Trophoblast cell (in vitro differentiated cells and primary cell): ENCODE measurements at places on chromosomes 5 and 9.

- peak; percentile 96 for DNase-seq
These were observed 2.8 kb upstream of the WWC1 start for GRCh38 chr5:168288349-168289245.

DNA sequence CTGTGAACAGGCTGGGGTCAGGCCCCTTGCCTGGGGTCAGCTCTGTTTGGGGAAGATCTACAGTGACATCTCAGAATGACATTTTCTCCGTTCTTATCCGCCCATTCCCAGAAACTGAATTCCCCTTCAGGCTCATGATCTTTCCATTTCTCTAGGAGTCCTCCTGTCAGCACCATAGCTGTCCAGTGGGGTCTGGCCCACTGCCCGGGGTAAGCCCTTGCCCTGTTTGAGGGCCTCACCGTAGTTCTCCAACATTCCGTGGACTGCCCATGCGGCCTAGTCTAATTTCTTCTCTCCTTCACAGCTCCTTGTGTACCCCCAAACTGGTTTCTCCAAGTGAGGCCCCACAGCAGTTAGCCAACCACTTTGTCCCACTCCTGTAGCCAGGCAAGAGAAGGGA, 68.4 kb downstream of the ENTREP1 start:
- DNase-seq: no peak

GRCh38 chr9:80784647-80785046, 904.7 kb downstream of the TLE1 start:
- no peak for DNase-seq

GRCh38 chr5:178589180-178590140, 733 bp downstream of the COL23A1 start:
- peak; percentile 15 for DNase-seq

DNA sequence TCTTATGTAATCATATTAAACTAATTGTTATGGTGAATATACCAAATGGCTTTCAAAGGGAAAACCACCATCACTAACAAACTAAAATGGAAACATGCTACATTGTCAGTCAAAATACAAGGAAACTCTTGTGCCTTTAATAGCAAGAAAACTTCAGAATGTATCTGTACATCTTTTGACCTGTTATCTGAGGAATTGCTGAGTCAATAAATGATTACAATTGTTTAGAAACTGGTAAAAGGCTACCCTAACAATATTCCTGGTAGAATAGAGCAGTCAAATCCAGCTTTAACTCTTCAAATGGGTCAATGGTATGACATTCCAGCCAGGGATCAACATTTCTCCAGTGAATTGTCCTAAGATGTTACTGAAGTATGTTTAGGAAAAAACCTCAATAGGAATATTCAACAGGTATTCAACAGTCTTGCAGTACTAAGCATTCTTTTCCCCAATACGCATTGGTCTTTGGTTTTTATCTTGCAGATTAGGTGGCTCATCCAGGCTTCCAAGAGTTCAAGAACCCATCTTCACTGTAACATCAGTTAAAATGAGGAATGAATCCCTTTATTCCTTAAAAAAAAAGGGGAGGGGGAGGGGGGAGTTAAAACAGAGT, 52.4 kb downstream of the CSNK1A1 start:
- DNase-seq: peak; percentile 50

DNA sequence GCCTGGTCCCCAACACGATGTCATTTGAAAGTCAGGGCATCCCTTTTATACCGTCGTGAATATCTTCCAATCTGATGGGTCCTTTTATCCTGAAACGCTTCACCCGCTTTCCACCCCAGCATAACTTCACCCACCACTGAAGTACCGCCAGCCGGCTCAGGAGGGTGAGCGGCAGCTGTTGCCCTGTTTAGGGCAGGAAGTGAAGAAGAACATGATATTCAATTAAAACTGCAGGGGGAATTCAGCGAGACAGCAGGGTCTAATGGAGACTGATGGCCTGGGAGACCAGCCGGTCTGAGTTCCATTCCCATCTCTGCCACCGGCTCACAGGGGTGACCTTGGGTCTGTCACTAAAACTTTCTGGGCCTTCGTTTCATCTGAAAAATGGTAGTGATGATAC, 68.2 kb upstream of the EGFLAM start:
- DNase-seq: no peak

GRCh38 chr5:175485631-175486030, 7.3 kb downstream of the SFXN1 start:
- DNase-seq: no peak

DNA sequence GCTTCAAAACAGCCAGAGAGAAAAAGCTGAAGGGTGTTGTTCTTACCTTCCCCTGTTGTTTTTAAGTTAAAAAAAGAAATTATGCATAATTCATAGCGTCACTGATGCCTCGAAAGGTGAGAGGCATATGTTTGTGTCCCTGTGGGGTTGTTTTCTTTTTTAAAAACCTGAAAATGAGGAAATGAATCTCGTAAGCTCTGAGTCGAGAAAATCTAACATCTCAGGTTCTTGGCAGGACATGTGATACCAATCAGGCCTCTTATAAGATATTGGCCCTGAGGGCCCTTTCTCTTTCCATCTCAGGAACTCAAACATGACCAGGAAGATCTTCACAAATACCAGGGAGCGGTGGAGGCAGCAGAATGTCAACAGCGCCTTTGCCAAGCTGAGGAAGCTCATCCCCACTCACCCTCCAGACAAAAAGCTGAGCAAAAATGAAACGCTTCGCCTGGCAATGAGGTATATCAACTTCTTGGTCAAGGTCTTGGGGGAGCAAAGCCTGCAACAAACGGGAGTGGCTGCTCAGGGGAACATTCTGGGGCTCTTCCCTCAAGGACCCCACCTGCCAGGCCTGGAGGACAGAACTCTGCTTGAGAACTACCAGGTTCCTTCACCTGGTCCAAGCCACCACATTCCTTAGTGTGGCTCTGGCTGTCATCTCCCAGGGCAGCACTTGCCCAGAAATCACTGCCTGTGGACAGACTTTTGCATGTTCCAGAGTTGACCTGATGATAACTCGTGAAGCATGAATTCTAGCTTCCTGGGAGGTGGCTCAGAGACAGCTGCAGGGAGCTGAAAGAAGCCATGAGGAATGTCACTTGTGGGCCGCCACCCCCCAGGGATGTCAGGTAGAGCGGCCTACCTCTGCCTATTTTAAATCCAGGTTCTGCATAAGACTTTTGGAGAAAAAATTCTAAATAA, at the start of gene TAL2:
TAL2 (plus strand) TSS at position 274 of the 921 bp plus-strand sequence; CDS start at position 314, 40 bp downstream.
- DNase-seq: peak; percentile 63

DNA sequence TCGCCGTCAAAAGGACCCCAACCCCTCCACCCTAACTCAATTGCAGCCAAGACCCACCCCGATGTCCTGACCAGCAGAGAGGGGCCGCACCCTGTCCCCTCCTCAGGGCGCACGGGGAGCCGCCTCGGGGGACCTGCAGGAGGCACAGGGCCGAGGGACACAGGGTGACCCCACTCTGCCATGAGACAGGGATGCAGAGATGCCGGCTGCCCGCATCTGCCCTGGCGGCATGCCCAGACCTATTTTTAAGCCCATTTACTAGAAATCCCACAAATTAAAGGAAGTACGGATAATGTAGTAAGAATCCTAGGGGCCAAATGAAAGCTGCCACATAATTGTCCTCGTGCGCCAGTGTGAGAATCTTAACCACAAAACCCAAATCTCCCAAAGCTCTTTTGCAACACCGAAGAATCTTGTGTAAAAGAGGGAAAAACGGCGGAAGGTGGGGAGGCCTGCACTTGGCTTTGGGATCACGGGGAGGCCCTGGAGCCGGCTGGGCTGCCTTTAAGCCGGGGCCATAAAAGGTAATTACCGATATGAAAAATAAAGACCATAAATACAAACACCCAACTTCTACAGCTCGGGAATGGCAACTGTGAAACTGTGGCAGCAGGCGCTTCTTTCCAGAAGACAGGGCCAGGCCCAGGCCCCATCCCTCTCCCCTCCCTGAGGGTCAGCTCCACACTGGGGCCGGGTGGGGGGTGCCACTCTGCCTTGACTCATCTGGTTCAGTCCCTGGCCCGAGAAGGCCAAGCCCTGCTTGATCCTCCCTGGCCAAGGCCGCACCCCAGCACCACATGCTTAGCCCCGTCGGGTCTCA, 35.0 kb downstream of the NACC2 start:
- no peak for DNase-seq

GRCh38 chr5:11955331-11955730, 51.1 kb upstream of the CTNND2 start:
- peak; percentile 65 for DNase-seq

DNA sequence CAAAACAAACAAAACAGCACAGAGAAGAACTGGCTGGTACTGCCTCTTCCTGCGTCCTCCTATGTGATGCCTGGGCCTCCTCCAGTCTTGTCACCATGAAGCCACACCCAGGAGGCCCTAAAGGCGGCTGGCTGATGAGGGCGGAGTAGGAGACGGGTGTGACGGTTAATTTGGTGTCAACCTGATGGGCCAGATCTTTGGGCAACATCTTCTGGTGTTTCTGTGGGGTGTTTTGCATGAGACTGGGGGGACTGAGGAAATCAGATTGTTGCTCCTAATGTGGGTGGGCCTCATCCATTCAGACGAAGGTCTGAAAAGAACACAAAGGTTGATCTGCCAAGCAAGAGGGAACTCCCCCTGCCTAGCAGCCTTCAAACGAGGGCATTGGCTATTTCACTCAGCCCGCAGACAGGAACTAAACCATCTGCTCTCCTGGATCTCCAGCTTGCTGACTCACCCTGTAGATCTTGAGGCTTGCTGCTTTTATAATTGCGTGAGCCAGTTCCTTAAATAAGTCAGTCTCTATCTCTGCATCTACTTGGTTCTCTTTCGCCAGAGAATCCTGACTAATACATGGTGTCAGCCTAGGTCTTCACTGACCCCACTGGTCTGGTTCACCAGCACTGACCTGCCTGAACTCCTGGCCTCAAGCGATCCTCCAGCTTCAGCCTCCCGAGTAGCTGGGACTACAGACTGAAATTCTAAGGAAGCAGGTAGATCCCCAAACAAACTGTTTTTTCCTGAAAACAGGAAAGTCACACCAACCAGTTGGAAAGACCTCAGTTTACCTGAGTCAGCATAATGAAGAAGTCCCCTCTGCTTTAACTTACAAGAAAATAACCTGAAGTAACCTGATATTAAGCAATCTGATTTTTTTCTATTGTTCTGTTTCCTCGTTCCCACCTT, 12.8 kb upstream of the ZFP62 start:
- peak; percentile 96 for DNase-seq

DNA sequence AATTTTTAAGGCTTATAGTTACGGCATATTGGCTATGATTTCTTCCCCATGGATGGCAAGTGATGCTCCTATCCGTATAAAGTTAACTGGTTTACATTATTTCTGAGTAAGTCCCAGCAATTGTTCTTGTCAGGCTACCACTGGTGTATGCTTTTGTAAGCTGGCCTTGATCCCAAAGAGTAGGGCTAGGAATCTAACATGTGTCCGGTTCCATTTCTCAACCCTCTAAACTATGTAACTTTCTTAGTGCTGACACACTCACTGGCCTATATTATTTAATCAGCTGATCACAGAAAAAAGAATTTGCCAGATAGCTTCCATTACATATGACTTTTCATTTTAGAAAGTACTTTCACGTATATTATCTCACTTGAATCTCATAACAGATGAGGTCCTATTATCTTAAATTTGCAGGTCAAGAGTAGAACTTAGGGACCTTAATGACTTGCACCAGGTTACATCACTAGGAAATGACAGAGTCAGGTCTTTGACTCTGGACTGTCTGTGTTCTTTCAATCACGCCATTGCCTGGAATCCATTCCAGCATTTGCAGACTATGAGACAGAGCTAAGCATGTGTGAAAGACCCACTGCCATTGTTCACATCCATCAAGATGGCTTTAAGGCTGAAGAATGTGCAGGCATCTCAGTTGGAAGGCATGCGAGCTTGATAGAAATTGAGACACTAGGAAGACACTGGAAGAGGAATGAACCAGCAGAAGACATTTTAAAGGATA, 362.9 kb downstream of the ARRDC3 start:
- peak; percentile 98 for DNase-seq

DNA sequence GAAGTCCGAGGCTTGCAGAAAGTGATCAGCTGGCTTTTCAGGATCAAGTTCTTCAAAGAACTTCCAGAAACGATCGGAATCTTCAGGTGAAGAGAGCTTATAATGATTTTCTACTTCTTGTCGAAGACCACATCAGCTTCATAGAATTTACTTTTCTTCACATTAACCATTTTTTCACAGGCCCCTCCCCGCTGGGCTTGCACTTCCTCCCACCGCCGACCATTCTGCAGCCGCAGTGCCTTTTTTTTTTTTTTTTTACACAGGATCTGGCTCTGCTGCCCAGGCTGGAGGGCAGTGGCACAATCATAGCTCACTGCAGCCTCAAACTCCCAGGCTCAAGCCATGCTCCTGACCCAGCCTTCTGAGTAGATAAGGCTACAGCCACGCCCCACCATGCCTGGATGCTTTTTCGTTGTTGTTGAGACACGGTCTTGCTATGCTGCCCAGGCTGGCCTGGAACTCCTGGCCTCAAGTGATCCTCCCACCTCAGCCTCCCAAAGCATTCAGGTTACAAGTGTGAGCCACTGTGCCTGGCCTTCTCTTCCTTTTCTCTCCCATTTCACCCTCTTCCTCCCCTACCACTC, 15.3 kb upstream of the RNF130 start:
- peak; percentile 64 for DNase-seq

DNA sequence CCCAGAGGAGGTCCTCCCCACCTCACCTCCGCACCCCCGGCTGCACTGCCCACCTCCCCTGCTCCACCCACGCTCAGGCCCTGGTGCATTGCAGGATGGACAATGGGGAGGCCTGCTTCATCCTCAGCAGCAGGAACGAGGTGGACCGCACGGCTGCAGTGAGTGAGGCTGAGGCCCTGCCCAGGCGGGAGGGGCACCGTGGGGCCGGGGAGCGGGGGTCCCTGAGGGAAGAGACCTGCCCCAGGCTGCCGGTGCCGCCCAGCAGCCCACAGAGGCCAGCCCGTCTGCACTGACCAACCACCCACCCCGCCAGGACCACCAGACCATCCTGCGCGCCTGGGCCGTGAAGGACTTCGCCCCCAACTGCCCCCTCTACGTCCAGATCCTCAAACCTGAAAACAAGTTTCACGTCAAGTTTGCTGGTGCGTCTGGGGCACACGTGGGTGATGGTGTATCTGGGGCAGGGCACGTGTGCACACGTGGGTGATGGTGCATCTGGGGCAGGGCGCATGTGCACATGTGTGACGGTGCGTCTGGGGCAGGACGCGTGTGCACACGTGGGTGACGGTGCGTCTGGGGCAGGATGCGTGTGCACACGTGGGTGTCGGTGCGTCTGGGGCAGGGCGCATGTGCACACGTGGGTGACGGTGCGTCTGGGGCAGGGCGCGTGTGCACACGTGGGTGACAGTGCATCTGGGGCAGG, 66.7 kb downstream of the KCNT1 start:
- no peak for DNase-seq
